ENCODE measurements at places on chromosomes 13 and 19.

GRCh38 chr19:7515110-7515644, 726 bp upstream of the ZNF358 start:
- DNase-seq, result no peak

- no peak for DNase-seq
Observed at GRCh38 chr19:30174357-30174645, 197.9 kb upstream of the ZNF536 start.

- DNase-seq, result no peak
Observed at GRCh38 chr13:20714161-20714560, 10.7 kb downstream of the IL17D start.

- no peak for DNase-seq
Observed at GRCh38 chr13:71312923-71313322, 554.1 kb downstream of the DACH1 start.

DNA sequence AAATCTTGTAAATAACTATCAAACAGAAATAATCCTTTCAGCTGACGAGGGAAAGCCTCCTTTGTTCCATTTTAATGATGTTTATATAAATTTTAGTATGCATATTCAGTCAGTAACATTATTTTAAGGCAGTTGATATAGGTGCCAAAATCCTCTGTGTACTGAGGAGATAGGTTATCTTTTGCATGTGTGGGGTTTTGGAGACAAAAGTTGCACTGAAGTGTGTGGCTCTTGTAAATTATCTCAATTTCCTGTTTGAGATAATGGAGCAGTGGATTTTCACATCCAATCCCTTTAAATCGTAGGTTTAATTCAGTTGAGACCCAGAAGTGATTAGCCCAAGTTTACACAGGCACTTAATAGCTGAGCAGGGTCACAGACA, 106.6 kb downstream of the RGCC start:
- DNase-seq, result no peak

- no peak for DNase-seq
Observed at GRCh38 chr19:35757231-35757748, 461 bp upstream of the HSPB6 start.

- DNase-seq, result no peak
Observed at GRCh38 chr13:34156841-34157365, 339.0 kb downstream of the RFC3 start.

DNA sequence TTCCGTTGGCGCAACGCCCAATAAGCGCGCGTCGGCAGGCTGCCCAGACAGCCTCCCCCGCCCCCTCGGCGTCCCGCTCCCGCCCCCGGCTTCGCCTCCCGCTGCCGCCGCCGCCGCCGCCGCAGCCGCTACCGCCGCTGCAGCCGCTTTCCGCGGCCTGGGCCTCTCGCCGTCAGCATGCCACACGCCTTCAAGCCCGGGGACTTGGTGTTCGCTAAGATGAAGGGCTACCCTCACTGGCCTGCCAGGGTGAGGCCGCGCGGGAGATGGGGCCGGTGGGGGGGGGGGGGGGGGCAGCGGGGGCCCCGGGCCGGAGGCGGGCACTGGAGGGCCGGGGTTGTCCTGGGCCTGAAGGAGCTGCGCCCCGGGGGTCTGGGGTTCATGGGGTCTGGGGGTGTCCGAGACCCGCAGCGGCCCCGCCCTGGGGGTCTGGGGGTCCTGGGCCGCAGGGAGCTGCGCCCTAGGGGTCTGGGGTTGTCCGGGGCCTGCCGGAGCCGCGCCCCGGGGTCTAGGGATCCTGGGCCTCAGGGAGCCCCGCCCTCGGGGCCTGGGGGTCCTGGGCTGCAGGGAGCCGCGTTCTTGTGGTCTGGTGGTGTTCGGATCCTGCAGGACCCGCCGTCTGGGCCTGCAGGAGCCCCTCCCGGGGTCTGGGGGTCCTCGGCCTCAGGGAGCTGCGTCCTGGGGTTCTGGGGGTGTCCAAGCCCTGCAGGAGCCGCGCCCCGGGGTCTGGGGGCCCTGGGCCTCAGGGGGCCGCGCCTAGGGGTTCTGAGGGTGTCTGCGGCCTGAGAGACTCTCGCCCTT, at the start of gene HDGFL2:
Gene HDGFL2 (plus strand): TSS at position 124 of the 801 bp plus-strand sequence. CDS start 54 bp downstream, at position 178.
- DNase-seq, result no peak

GRCh38 chr13:80109303-80109702, 231.6 kb downstream of the SPRY2 start:
- DNase-seq, result no peak

DNA sequence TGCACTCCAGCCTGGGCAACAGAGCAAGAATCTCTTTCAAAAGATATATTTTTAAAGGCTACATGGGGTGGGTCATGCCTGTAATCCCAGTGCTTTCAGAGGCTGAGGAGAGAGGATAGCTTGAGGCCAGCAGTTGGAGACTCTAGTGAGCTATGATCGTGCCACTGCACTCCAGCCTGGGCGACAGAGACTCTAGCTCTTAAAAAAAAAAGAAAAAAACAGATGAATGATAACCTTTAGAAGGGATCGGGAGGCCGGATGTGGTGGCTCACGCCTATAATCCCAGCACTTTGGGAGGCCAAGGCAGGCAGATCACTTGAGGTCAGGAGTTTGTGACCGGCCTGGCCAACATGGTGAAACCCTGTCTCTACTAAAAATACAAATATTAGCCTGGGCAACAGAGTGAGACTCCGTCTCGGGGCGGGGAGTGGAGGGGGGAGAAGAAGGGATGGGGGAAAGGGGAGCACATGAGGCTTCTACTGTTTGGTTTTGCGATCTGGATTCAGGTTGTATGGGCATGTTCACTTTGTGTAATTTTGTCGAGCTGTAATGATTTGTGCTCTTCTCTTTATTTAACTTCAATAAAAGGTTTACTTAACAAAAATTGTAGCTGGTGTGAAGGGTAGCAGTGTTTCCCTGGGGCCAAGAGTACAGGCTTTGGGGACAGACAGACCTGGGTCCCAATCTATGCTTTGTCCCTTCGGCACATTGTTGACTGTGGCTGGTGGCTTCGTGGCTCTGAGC, 1.1 kb upstream of the PSMC4 start:
- no peak for DNase-seq
